ENCODE measurements at places on chromosomes 1 and 21. TPM values are rescaled to one million over a fixed set of nuclear protein-coding genes. Genes with fewer than 3 reads are reported as not detected.

Gene LAMB3
- total RNA-seq: 8.7 TPM

Gene AADACL3
- total RNA-seq: not detected

Gene AKR7A3
- 0.62 TPM for total RNA-seq

Gene PLPPR4
- 0.25 TPM for total RNA-seq

Gene CA6
- total RNA-seq: not detected

Gene CLDN17
- total RNA-seq: not detected

Gene HMGCS2
- not detected for total RNA-seq

Gene UAP1
- total RNA-seq: 262 TPM

Gene C2CD4D
- total RNA-seq: not detected

Gene PTGFR
- total RNA-seq: 17.7 TPM

Gene METTL25B
- 12.0 TPM for total RNA-seq

Gene BARHL2
- total RNA-seq: not detected

Gene TRNP1
- 62.3 TPM for total RNA-seq

Gene FOXO6
- under 0.01 TPM for total RNA-seq

Gene GPR153
- total RNA-seq: 3.0 TPM

Gene DMBX1
- total RNA-seq: not detected

Gene SPRR2G
- total RNA-seq: not detected

Gene USP48
- 56.1 TPM for total RNA-seq

Gene RPL22
- total RNA-seq: 87.9 TPM

Gene CHRM3
- not detected for total RNA-seq

Gene WNT3A
- total RNA-seq: not detected

Gene PIK3C2B
- 2.0 TPM for total RNA-seq

Gene PLA2G4A
- 26.8 TPM for total RNA-seq

Measured in uterine smooth muscle cell (primary cell).